ENCODE measurements at places on chromosomes 16 and 17. TPM values are rescaled to one million over a fixed set of nuclear protein-coding genes. Genes with fewer than 3 reads are reported as not detected.

DNA sequence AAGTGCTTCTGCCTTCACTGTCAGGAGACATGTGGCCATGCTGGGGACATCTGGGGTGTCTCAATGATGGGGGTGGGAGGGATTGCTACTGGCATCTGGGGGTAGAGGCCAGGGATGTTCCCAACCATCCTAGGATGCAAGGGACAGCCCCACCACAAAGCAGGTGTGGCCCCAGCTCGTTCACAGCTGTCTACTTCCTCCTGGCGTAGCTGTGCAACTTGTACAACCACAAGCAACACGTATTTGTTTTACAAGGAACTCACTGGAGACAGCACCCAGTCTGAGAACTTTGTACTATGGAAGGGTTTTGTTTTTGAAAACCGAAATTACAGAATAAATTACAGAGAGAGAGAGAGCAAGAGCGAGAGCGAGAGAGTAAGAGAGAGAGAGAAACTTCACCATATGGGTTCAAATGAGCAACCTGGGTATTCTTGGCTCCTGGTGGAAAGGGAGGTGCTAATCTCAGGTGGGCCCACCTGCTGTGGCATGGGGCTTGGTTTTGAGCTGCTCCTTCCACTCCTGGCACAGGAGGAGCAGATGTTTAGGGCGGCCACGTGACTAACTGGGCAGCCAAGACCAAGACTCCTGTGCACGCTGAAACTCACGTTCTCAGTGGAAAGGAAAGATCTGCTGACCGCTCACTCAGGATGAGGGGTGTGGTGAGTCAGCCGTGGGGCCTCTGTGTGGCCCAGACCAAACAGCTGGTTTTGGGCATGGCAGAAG is 17.5 kb upstream of the TNFRSF13B start:
- H3K4me1 ChIP-seq = peaks cover 6% of the 10 kb centered on the region
- no peak for DNase-seq
- no peak overlapping the region for H3K27ac ChIP-seq
- H3K4me3 ChIP-seq = no peak overlapping the region
- H3K27me3 ChIP-seq = no peaks in the 10 kb centered on the region

DNA sequence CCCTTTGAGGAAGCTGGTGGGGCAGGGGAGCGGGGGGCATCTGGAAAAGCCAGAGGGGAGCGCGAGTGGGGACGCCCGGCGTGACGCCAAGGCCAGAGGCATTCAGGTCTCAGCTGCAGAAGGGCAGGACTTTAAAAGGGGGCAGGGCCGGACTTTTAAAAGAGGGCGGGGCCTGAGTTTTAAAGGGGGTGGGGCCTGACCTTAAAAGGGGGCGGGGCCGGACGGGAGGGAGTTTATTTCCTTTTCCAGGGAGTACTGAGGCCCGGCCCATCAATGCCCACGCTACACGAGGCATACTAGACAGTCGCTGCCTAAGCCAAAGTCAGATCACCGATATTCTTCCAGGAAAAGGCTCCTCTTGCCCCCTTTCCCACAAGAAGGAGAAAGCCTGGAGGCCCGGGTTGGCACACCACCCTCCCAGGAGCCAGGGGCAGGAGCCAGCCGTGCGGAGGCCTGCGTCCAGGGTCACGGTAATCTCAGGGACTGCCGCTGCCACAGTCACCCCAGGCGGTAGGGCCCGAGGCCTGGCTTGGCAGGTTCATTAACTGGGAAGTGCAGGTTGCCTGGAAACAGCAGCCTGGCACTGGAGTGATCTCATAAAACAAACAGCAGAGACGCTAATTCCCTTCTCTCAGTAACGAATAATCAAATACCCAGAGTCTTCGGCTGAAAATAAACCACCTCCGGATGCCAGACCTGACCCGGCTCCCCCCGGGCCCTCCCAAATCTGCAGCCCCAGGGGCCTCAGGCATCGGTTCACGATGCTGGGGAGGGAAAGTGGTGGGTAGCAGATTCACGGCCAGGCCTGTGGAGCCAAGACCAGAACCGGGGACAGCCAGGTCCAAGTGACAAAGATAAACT is 90.7 kb downstream of the TIMM22 start:
- no peaks in the 10 kb centered on the region for H3K36me3 ChIP-seq
- H3K27me3 ChIP-seq = no peaks in the 10 kb centered on the region
- peak overlapping the region; percentile 36 for H3K4me3 ChIP-seq
- DNase-seq = peak; percentile 55

DNA sequence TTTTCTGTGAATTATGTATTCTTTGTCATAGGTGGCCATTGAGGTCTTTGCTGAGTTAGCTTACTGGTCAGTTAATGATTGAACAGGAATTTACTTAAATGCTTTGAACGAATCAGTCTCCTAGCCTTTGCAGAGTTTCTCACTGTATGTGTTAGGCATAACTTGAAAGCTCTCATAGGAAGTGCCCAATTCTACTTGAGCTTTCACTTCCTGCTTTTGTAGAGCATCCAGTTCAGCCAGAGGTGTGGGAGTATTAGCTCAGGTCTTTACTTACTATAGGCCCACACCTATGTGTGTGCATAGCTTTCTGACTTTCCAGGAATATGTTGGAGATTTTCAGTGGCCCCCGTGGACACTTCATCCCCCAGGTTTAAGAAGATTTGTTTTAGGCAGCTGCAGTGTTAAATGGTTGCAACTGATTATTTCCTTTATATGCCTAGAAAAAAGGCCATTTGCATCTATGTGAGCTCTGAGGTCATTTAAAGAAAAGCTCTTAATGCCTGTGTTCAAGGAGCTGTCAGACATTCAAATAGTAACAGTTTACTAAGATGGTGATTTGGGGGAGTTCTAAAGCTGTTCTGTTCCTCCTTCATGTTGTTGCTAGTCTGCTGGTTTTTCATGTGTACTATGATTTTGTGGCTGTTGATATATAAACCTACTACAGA is 62.3 kb downstream of the PHKB start:
- no peaks in the 10 kb centered on the region for H3K27me3 ChIP-seq
- H3K4me1 ChIP-seq = no peaks in the 10 kb centered on the region
- no peaks in the 10 kb centered on the region for H3K36me3 ChIP-seq
- no peak overlapping the region for H3K27ac ChIP-seq
- no peak overlapping the region for H3K4me3 ChIP-seq
- DNase-seq = no peak

DNA sequence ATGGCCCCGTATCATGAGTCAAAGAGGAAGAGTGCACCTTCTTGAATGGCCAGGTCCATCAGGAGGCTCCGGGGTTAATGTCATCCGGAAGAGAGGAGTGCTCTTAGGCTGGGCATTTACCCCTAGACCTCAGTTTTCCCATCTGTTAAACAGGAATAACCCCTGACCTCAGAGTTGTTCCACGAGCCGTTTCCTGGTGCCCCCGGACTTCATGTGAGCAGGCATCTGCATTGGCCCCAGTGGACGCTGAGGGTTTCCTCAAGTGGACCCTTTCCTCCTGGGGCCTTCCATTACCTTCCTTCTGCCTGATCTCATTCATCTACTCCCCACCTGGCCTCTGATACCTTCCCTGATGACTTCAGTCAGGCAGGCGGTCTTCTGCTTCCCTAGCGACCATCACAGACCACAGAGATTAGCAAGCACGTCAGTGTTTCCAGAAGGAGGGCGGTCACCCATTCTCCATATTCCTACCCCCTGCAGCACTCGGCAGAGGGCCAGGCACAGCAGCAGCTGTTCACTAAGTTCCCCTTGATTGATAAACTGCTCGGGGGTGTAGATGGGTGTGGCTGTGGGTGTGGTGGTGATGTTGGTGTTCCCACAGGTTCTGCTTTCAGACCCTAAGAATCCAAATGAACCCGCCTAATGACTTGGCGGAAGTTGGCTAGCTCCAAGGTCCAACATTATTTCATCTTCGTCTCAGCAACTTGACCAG is 346.6 kb upstream of the TNRC6C start:
- peaks cover 10% of the 10 kb centered on the region for H3K4me1 ChIP-seq
- no peak overlapping the region for H3K27ac ChIP-seq
- DNase-seq = no peak
- peaks cover 26% of the 10 kb centered on the region for H3K27me3 ChIP-seq
- no peak overlapping the region for H3K4me3 ChIP-seq

DNA sequence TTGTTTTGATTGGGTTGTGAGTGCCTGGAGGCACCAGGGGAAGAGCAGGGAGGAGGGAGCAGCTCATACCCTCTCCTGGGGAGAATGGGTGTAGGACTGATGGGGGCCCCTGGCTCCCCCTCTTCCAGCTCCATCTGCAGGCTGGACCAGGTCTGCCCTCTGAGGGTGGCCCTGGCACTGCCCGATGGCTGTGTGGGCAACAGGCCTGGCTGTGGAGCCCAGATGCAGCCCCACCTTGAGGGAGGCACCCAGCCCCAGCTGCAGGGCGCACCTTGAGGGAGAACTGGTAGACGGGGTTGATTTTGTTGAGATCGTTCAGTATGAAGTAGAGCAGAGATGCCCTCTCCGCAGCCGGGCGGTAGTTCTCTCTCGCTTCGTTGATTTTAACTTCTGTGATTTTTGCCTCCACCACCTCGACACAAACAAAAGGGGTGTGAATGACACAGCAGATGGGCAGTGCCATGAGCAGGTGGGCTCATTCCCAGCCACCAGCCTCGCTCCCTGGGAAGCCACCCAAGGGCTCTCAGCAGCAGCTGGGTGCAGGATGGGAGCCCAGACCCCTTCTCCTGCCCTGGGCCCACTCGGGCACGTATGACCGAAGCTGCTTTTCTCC is 71.6 kb downstream of the PGS1 start:
- H3K27me3 ChIP-seq = no peaks in the 10 kb centered on the region
- DNase-seq = no peak
- H3K4me3 ChIP-seq = no peak overlapping the region
- H3K4me1 ChIP-seq = peaks cover 12% of the 10 kb centered on the region
- no peaks in the 10 kb centered on the region for H3K36me3 ChIP-seq
- H3K27ac ChIP-seq = no peak overlapping the region

- no peaks in the 10 kb centered on the region for H3K4me1 ChIP-seq
- H3K36me3 ChIP-seq = no peaks in the 10 kb centered on the region
- no peak overlapping the region for H3K4me3 ChIP-seq
- no peaks in the 10 kb centered on the region for H3K27me3 ChIP-seq
- H3K27ac ChIP-seq = no peak overlapping the region
- no peak for DNase-seq
These were observed 7.3 kb upstream of the CAPNS2 start for GRCh38 chr16:55559233-55559632.

GRCh38 chr16:4021070-4021779 is 95.0 kb downstream of the ADCY9 start:
- H3K4me1 ChIP-seq = peaks cover 16% of the 10 kb centered on the region
- no peak overlapping the region for H3K4me3 ChIP-seq
- H3K27ac ChIP-seq = no peak overlapping the region
- H3K27me3 ChIP-seq = no peaks in the 10 kb centered on the region

GRCh38 chr17:42288803-42289610 is 709 bp downstream of the STAT5A start:
- no peak overlapping the region for H3K4me3 ChIP-seq
- no peak overlapping the region for H3K27ac ChIP-seq
- DNase-seq = no peak

DNA sequence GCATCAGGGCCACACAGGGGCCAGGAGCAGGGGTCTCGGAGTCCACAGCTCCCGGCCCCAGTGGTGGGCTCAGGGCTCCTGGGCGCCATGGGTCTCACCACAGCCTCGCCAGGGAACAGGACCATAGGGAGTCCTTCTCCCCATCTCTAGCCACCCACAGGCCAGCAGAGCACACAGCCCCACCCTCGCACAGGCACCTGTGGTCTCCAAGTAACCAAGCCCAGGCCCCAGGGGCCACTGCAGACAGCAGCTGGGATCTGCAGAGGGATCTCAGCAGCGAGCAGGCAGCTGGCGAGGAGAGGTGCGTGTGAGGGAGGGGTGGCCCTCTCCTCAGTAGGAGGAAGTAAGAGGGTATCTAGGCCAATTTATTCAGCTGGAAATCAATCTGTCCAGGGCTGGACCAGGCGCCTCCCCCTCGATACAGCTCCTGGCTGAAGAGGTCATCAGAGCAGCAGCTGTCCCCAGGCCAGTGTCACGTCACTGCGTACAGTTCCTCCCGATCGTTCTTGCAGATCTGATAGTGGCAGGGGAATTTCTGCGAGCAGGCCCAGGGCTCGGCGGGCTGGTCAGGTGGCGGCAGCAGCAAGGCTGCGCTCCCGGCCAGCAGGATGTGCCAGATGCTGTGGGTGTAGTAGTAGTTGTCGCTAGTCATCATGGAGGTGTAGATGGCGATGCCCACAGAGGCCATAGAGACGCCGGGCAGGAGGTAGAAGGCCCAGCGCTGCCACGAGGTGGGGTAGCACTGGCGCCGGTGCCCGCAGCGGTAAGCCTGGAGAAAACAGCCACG is 1.4 kb upstream of the MRPL28 start:
- DNase-seq = peak; percentile 58
- peaks cover 10% of the 10 kb centered on the region for H3K36me3 ChIP-seq
- no peaks in the 10 kb centered on the region for H3K27me3 ChIP-seq
- peaks cover 10% of the 10 kb centered on the region for H3K4me1 ChIP-seq

GRCh38 chr17:29111816-29112499 is 68.2 kb downstream of the MYO18A start:
- H3K27me3 ChIP-seq = no peaks in the 10 kb centered on the region
- H3K4me3 ChIP-seq = no peak overlapping the region
- peaks cover 58% of the 10 kb centered on the region for H3K4me1 ChIP-seq
- H3K27ac ChIP-seq = peak overlapping the region; percentile 84
- peak; percentile 97 for DNase-seq

GRCh38 chr17:8785547-8786413 is 13.4 kb downstream of the MFSD6L start:
- H3K36me3 ChIP-seq = no peaks in the 10 kb centered on the region
- H3K4me3 ChIP-seq = no peak overlapping the region
- no peaks in the 10 kb centered on the region for H3K4me1 ChIP-seq
- no peak overlapping the region for H3K27ac ChIP-seq

DNA sequence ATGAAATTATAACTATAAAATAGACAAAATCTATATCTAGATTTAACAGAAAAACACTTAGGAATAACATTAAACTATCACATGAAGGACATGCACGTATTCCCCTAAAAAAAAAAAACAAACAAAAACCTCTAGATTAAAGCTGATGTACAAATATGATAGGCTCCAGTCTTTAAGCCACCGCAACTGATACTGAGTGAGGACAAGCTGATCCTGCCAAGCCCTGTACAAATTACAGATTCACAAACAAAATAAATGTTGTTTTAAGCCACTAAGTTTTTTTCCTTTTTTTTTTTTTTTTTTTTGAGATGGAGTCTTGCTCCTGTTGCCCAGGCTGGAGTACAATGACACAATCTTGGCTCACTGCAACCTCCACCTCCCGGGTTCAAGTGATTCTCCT is 35.3 kb downstream of the SMURF2 start:
- H3K4me3 ChIP-seq = no peak overlapping the region
- H3K27me3 ChIP-seq = no peaks in the 10 kb centered on the region
- H3K36me3 ChIP-seq = no peaks in the 10 kb centered on the region
- DNase-seq = no peak
- H3K27ac ChIP-seq = no peak overlapping the region
- no peaks in the 10 kb centered on the region for H3K4me1 ChIP-seq

DNA sequence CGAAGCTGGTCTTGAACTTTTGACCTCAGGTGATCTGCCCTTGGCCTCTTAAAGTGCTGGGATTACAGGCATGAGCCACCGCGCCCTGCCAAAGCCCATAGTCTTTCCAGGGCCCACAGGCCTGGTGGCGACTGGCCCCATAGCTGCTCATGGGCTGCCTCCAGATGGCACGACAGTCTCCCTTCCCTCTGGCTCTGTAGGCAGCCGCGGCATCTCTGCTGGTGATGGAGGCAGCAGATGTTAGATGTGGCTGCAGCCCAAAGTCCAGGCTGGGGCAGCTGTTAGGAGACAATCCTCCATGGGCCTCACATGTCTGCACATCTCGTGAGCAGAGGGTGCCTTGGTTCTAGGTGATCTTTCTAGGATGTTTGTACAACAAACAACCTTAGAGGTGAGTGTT is 69.7 kb upstream of the DNAJA2 start:
- H3K27ac ChIP-seq = no peak overlapping the region
- no peaks in the 10 kb centered on the region for H3K4me1 ChIP-seq
- peak; percentile 32 for DNase-seq
- H3K27me3 ChIP-seq = no peaks in the 10 kb centered on the region
- no peak overlapping the region for H3K4me3 ChIP-seq

The PNMT gene
- not detected for total RNA-seq

The PIRT gene
- total RNA-seq = not detected

Measured in SJCRH30 (cell line).